ENCODE measurements at places on chromosomes 1 and 21.

GRCh38 chr21:30430170-30430655 lies at the start of gene KRTAP13-4:
TSS of gene KRTAP13-4 (plus strand) at chr21:30430220. CDS start at chr21:30430276, 56 bp downstream.
- no peak for DNase-seq

GRCh38 chr21:43835050-43835449 lies 30.0 kb upstream of the AGPAT3 start:
- DNase-seq = no peak

- no peak for DNase-seq
Observed at GRCh38 chr1:157325220-157325619, 187.0 kb upstream of the ETV3 start.

DNA sequence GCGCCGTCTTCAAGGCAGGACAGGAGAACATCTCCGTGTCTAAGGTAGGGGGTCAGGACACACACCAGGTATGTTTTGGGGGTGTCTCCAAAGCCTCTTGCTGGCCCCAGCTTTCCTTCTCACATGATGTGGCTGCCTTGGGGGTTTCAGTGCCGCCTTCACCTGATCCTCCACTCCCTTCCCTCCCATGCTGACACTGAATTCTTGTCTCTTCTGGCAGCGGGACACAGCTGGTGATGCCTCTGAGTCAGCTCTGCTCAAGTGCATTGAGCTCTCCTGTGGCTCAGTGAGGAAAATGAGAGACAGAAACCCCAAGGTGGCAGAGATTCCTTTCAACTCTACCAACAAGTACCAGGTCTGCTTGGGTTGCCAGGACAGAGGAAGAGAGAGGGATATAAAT lies 13.5 kb downstream of the ATP1A2 start:
- no peak for DNase-seq

All from LoVo (cell line).